ENCODE measurements at places on chromosomes 6 and 20.
A peak's percentile ranks its signal among the peaks of the same experiment; 100 is the strongest.

- no peak for DNase-seq
Observed at GRCh38 chr6:47256361-47256760, 53.3 kb downstream of the TNFRSF21 start.

DNA sequence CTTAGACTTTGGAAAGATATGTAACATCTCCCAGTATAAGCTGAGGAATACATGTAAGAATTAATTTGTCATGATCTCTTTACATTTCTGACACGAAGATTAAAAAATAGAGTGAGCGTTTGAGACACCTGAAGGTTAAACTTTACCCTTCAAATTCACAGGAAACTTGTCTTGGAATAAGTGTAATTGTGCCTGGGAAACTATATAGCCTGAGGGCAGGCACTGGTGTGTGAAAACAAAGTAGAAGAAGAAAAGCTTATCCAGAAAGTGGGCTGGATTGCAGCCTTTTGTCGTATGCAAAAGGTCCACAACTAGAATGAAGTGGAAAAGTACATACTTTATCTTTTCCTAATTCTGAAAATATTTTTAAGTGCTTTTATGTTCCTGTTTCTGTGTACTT, 275.7 kb upstream of the TCF21 start:
- DNase-seq: no peak

- no peak for DNase-seq
Observed at GRCh38 chr6:39228111-39228971, 934 bp downstream of the KCNK5 start.

DNA sequence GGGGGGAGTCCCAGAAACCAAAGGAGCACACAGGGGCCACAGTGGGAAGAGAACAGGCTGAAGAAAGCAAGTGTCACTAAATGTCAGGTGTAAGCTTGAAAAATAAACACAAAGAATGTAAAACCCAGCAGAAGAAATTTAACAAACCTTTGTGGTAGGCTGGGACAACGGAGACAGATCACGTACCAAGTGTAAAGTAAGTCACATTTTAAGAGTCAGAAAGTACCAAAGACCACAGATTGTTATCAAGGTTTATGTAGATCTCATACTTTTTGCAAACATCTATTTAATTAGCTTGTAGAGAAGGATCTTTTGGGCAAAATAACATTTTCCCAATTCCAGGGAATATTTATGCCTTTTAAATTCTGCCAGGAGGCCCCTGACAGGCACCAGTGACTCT, 1.6 kb downstream of the CLIC5 start:
- DNase-seq: no peak

DNA sequence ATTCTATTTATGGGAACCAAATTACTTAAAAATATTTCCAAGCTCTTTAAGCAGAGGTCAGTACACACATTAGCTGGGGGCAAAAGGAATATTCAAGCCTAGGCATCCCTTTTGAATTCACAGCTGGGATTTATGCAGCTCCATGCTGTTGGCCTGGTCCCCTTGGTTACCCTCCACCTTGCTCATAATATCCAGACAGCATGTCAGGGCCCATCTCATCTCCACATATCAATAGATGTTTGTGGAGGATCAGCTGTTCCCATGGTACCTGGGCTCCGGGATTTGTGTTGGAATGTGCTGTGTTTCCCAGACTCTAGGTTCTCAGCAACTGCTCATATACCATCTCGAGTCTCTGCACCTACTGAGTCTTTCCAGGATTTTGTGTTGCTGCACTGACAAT, 534.8 kb downstream of the BMP2 start:
- no peak for DNase-seq

GRCh38 chr20:44481719-44482416, 6.2 kb downstream of the TTPAL start:
- no peak for DNase-seq

GRCh38 chr6:159608961-159609651, 83.9 kb downstream of the SOD2 start:
- peak; percentile 37 for DNase-seq

- peak; percentile 57 for DNase-seq
Observed at GRCh38 chr6:44917430-44917829, 410.7 kb upstream of the RUNX2 start.

DNA sequence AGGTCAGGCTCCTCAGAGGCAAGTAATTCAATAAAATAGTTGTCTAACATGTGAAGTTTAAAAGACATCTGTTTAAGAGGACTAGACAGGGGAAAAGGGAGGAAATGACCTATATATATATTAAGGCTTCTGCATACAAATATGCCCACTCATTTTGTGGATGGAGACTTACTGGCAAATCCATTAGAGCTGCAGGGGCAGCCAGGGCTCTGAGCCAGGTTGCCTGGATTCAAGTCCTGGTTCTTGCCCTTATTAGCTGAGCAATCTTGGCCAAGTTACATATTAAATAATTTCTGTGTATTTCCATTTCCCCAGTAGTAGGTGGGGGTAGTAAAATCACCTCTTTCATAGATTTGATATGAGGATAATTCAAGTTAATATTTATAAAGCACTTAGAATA, 287.0 kb upstream of the RIMS1 start:
- no peak for DNase-seq

All from epithelial cell of prostate (primary cell).